ENCODE measurements at places on chromosomes 7 and 10.
A peak's percentile ranks its signal among the peaks of the same experiment; 100 is the strongest.

- H3K4me3 ChIP-seq = no peak overlapping the region
- peak overlapping the region; percentile 88 for H3K27ac ChIP-seq
- no peaks in the 10 kb centered on the region for H3K36me3 ChIP-seq
- no peaks in the 10 kb centered on the region for H3K27me3 ChIP-seq
- H3K4me1 ChIP-seq = peaks cover 4% of the 10 kb centered on the region
- no peak for DNase-seq
Measured at GRCh38 chr10:5533098-5533731, 8.5 kb downstream of the CALML3 start.

DNA sequence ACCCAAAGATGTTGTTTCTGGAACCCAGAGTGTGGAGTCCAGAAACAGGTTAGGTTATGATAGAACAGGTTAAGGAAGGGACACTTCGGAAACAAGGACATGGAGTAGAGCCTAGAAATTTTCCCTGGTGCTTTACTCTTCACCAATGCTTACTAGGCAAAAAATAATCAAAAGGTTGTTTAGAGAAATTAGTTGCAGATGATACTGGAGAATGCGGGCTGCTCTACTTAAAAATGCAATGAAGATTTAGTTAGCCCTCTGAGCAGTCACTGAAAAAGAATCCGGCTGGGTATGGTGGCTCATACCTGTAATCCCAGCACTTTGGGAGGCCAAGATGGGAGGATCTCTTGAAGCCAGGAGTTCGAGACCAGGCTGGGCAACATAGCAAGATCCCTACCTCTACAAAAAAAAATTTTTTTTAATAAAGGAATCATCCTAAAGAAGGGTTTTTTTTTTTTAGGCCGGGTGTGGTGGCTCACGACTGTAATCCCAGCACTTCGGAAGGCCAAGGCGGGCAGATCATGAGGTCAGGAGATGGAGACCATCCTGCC is 3.3 kb upstream of the UBE2H start:
- no peaks in the 10 kb centered on the region for H3K27me3 ChIP-seq
- H3K4me3 ChIP-seq = no peak overlapping the region
- no peaks in the 10 kb centered on the region for H3K36me3 ChIP-seq
- no peak overlapping the region for H3K27ac ChIP-seq

- no peak overlapping the region for H3K4me3 ChIP-seq
- no peaks in the 10 kb centered on the region for H3K27me3 ChIP-seq
- no peak overlapping the region for H3K27ac ChIP-seq
- DNase-seq = no peak
Measured at GRCh38 chr7:21656081-21656480, 113.2 kb downstream of the DNAH11 start.

- no peak for DNase-seq
- H3K27me3 ChIP-seq = no peaks in the 10 kb centered on the region
- H3K4me3 ChIP-seq = no peak overlapping the region
- no peaks in the 10 kb centered on the region for H3K4me1 ChIP-seq
- no peak overlapping the region for H3K27ac ChIP-seq
Measured at GRCh38 chr10:34655286-34656170, 159.6 kb downstream of the PARD3 start.

- H3K4me1 ChIP-seq = no peaks in the 10 kb centered on the region
- DNase-seq = no peak
- H3K27me3 ChIP-seq = no peaks in the 10 kb centered on the region
- H3K4me3 ChIP-seq = no peak overlapping the region
- no peak overlapping the region for H3K27ac ChIP-seq
Measured at GRCh38 chr10:106931159-106931852, 233.2 kb downstream of the SORCS1 start.

GRCh38 chr7:158390460-158390859 is 197.2 kb downstream of the PTPRN2 start:
- H3K27ac ChIP-seq = no peak overlapping the region
- no peak overlapping the region for H3K4me3 ChIP-seq
- no peaks in the 10 kb centered on the region for H3K36me3 ChIP-seq
- H3K4me1 ChIP-seq = no peaks in the 10 kb centered on the region
- H3K27me3 ChIP-seq = peaks cover 24% of the 10 kb centered on the region
- no peak for DNase-seq

DNA sequence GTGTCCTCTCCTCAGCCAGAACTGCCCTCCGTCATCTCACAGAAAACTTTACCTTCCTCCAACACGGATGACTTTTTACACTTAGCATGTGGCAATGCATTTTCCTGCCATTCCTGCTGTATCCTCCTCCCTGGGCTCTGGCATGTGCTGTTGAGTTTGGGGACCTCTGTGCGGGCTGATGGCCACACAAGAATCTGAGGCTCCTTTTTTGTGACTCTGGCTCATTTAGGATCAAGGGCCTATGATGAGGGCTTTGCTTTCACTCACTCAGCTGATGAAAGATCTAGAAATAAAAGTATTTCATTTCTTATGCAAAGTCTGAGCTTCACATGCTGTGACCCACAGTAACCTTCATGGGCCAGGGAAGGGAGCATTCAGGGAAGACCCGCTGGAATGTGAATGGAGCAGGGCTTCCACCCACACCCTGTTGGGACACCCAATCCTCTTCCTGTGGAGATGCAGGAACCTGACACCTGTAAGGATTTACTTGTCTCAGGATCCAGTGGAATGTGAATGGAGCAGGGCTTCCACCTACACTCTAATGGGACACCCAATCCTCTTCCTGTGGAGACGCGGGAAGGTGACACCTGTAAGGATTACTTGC is 500.3 kb upstream of the MKI67 start:
- H3K36me3 ChIP-seq = no peaks in the 10 kb centered on the region
- no peak overlapping the region for H3K27ac ChIP-seq
- H3K4me1 ChIP-seq = no peaks in the 10 kb centered on the region
- no peak for DNase-seq

DNA sequence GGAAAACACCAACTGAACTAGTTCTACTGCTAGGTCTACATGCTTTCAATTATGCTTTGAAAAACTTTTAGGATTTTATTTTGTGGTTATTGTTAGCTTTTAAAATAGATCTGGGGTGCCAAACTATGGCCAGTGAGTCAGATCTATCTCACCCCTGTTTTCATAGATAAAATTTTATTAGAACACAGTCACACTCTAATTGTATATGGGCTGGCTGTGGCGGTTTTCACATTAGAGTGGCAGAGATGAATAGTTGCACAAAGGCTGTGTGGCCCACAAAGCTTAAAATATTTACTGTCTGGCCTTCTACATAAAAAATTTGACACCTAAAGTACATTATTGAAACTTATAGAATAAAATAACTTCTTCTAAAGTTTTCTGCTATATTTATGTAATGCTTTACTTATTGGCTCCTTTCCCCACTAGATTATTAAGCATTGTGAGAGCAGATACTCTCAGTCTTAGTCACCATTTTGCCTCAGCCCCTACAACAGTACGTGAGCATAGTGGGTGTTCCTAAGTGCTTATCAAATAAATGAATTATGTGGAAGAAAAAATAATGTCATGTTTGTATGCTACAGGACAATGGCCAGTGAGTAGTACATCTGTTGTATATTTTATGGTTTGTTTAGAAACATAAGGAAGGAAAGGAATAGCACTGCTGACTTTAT is 5.4 kb upstream of the SUV39H2 start:
- peaks cover 3% of the 10 kb centered on the region for H3K36me3 ChIP-seq
- H3K4me1 ChIP-seq = no peaks in the 10 kb centered on the region
- H3K27me3 ChIP-seq = no peaks in the 10 kb centered on the region
- H3K27ac ChIP-seq = no peak overlapping the region
- DNase-seq = no peak
- H3K4me3 ChIP-seq = no peak overlapping the region

DNA sequence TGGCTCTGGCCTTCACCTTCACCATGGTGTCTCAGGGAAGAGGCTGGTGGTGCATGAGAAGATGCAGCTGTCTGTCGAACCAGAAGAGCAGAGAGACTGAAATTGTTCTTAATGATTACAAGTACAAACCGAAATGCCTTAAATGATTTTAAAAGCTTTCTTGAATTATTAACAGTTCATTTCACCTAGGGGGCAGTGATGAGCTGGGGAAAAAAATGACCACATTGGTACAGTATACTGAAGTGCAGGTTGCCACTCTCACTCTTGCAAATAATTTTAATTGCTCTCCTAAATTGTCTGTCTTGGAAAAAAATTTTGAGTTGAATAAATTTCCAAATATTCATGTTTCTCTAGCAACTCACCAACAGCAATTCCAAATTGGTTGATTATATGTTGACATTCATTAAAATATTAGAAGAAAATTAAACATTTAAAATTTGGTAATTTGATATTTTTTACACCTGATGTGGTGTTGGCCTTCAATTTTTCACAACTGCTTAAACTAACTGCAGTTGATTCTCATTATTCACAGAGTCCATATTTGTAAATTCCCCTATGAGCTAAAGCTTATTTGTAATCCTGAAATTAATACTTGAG is 692.6 kb downstream of the ZWINT start:
- no peak overlapping the region for H3K27ac ChIP-seq
- no peak for DNase-seq
- no peaks in the 10 kb centered on the region for H3K36me3 ChIP-seq
- H3K4me3 ChIP-seq = no peak overlapping the region
- H3K27me3 ChIP-seq = no peaks in the 10 kb centered on the region
- no peaks in the 10 kb centered on the region for H3K4me1 ChIP-seq

DNA sequence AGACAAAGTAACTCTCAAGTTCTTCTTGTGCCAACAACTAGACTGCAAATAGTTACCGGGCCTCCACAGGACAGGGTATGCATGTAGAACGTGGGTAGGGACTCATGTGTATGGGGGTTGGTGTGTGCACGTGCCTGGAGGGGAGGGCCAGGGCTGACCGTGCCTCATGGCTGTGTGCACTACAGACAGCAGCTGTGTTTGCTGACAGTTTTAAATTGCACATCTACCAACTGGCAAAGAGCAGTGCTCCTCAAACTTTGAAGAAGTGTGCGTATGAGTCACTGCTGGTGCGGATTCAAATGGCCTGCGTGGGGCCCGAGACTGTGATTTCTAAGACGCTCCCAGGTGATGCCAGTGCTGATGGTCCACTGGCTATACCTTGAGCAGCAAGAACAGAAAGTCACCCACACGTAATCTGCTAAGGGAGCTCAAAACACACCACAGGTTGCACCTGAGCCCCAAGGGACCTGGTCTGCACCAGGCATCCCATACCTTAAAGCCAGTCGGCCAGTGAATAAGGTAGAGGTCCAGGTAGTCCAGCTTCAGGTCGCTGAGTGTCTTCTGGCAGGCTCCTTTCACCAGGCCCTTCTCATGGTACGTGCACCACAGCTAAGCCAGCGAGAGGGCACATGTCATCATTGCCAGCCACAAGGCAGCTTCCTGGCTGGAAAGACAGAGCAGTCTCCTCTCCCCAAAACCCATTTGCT is 8.5 kb downstream of the AKR1B1 start:
- H3K4me1 ChIP-seq = no peaks in the 10 kb centered on the region
- H3K27me3 ChIP-seq = no peaks in the 10 kb centered on the region
- peaks cover 8% of the 10 kb centered on the region for H3K36me3 ChIP-seq
- H3K27ac ChIP-seq = no peak overlapping the region

GRCh38 chr7:85528581-85528980 is 341.7 kb upstream of the SEMA3D start:
- H3K27ac ChIP-seq = no peak overlapping the region
- no peak for DNase-seq
- no peaks in the 10 kb centered on the region for H3K27me3 ChIP-seq
- no peaks in the 10 kb centered on the region for H3K4me1 ChIP-seq

- H3K4me1 ChIP-seq = no peaks in the 10 kb centered on the region
- no peaks in the 10 kb centered on the region for H3K27me3 ChIP-seq
- no peak for DNase-seq
Measured at GRCh38 chr7:48148311-48148710, 22.9 kb upstream of the ABCA13 start.

DNA sequence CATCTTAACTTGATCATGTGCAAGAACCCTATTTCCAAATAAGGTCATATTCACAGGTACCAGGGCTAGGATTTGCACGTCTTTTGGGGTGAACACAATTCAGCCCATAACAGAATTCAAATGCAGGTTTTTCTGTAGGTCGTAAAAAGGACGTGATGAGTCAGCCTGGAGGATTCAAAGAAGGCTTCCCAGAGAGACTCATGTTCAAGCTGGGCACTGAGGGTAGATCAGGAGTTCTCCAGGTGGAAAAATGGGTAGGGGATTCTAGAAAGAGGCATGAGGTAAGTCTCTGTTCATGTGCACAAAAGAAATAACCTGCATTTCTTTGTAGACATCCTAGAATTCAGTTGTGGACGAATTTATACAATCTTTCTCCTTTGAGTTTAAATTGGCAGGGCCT is 160.4 kb downstream of the RPS24 start:
- no peak overlapping the region for H3K27ac ChIP-seq
- H3K4me3 ChIP-seq = no peak overlapping the region
- no peaks in the 10 kb centered on the region for H3K27me3 ChIP-seq
- DNase-seq = no peak
